Fibroblast of skin of scalp (primary cell): ENCODE measurements at places on chromosomes 7 and 10.

DNA sequence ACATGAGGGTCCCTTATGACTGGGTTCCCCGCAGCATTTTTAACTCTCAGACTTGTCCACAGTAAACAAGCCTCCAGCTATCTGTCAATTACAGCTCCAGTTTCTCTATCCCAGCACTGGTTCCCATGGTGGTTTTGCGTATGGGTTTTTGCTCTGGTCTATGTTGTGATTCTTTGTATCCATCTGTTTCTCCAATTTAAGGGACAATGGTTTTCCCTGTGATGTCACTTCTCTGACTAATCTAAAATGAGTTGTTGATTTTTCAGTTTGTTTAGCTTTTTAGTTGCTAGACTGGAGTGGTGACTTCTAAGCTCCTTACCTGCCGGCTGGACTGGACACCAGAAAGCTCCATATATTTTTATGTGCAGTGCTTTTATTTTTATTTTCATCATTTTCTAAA lies 303.7 kb downstream of the INHBA start:
- DNase-seq, result no peak

DNA sequence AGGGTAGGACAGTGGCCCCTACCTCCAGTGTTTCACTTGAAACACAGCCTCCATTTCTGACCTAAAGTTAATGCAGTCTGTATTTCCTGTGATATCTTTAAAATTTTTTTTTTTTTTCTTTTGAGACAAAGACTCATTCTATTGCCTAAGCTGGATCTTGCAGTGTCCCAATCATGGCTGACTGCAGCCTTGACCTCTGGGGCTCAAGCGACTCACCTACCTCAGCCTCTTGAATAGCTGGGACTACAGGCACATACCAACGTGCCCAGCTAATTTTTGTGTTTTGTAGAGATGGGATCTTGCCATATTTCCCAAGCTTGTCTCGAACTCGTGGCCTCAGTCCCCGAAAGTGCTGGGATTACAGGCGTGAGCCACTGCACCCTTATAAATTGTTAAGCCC lies 16.7 kb upstream of the MGAM2 start:
- DNase-seq, result no peak

DNA sequence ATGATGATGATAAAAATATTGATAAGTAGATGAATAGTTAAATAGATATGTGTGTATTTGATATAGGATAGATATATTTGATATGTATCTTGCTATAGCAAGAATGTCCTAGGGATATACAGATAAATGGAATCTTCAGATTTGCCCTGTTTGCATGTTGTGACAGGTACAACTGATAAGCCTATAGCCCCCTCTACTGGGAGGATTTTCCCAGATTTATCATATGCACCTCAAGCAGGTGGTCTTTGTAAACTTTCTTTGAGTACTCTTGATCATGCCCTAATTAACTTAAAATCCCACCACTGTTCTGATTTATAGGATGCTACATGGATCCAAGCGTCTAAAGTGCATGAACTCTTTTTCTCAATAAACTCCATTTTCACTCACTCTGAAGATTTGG lies 1050.7 kb downstream of the SORCS3 start:
- no peak for DNase-seq

DNA sequence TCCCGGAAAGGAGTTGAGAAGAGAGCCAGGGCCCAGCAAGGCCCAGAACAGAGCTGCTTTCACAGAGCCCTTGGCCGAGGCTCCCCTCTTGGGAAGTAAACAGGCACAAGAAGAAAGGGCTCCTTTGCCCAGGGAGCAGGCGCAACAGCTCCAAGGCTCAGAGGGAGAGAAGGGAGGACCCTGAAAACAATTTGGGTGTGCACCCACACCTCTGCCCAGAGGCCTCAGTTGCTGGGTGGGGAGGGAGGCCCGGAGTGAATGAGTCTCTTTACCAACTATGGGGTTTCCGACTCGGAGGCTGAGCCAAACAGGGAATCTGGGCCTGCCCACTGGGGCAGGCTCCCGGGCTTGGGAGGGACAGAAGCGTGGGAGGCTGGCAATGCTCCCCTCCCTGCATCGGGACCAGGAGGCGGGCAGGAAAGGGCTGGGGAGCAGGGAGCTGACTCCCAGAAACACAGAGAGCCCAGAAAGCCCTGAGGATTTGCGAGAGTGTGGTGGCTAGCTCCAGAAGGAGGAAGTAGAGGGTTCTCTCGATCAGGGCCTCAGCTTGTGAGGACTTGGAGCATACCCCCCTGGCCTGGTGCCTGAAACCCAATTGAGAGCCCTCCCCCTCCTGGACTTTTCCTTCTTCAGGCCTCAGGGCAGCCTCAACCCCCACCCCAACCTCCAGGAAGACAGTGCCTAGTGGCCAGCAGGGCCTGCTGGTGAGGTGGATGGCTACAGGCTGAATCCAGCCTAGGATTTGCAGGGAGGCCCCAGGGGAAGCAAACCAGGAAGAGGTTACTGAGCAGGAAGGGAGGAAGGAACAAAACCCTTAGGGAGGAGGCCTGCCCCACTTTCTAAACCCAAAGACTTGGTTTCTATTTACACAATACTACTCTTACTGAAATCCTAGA lies 6.2 kb downstream of the C10orf105 start:
- DNase-seq, result peak; percentile 78

GRCh38 chr10:88392222-88392621 lies 190.9 kb downstream of the RNLS start:
- DNase-seq, result no peak

GRCh38 chr7:90818341-90818740 lies 222.2 kb downstream of the CDK14 start:
- DNase-seq, result no peak

- DNase-seq, result no peak
Observed at GRCh38 chr7:99623091-99623693, 6.4 kb downstream of the ZSCAN25 start.

DNA sequence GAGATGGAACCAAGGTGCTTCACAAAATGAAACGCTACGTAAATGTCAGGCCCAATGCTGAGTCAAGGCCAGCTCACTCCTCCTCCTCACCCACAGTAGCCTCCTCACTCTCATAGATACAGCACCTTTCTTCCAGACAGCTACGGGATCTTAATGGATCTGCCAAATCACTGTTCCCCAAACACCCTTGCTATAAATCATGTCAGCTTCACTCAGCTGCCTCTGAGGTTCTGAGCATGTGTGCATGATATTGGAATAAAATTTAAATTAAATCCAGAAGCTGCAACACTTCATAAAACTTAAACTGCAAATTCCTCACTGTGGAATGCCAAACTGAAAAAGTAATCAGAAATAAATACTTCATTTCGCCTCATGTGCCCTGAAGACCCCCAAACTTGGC lies 14.7 kb upstream of the CPXM2 start:
- no peak for DNase-seq

DNA sequence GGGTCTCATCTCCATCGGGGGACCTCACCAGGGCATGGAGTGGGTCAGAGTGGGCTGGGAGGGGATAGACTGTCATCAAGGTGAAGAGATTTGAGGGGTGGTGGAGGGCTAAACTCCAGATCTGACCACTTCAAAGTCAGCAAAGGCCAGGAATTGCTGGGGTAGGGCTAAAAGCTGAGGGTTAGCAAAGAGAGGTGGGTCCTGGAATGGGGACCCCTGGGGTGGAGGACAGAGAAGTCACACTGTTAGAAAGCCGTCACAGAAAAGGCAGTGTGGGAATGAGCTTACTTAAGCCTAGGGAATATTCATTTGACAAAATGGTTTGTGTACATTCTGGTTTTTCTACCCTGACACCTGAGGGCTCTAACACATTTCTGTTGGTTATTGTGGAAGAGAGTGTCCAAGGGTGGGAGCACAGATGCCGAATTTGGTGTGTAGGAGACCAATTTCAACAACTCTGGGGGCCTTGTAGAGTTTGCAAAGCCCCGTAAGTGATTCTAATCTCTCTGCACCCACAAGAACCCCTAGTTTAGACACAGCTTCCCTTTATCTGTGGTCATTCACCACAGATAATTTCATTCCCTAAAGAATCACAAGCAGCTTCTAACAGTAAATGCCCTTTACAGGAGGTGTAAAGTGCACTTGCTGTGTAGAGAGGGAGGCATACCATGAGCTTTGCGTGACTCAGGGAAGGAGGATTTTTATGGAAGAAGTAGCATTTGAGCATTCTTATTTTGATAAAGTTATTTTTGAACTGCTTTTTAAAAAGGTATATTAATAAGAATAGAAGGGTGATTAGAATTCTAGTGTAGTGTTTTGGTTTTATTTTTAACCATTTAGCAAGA lies 6.4 kb downstream of the FBH1 start:
- DNase-seq, result no peak

GRCh38 chr10:132061465-132061864 lies 4.3 kb upstream of the JAKMIP3 start:
- DNase-seq, result no peak

GRCh38 chr10:81219758-81220157 lies 655.2 kb upstream of the NRG3 start:
- no peak for DNase-seq

- no peak for DNase-seq
Observed at GRCh38 chr7:129222064-129222463, 2.8 kb upstream of the AHCYL2 start.

GRCh38 chr7:120949998-120950538 lies 509 bp upstream of the ING3 start:
- DNase-seq, result no peak

DNA sequence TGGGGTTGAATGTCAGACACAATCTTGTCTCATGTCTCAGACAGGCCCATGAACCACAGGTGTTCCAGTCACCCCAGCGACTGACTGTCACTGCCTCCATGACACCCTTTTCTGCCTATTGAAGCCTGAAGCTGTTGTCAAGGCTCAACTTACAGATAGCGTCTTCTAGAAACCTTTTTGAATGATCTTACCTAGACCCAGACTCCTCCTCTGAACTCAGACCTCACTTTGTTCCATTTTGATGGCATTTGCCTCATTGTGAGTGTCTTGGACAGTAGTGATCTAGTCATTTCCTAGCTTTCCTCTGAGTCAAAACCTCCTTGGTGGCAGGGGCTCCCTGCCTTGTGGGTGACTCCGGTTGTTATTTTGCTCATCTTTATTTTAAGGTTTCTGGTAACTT lies 98.3 kb upstream of the AGK start:
- no peak for DNase-seq

- DNase-seq, result peak; percentile 19
Observed at GRCh38 chr10:80530251-80530650, 7.5 kb upstream of the SH2D4B start.

GRCh38 chr7:18177815-18178660 lies 150.4 kb upstream of the PRPS1L1 start:
- DNase-seq, result peak; percentile 40

GRCh38 chr10:125165584-125166573 lies 5.5 kb upstream of the CTBP2 start:
- no peak for DNase-seq

GRCh38 chr10:71314028-71314693 lies 4.9 kb upstream of the SLC29A3 start:
- peak; percentile 61 for DNase-seq

GRCh38 chr10:79932841-79933379 lies 16.0 kb downstream of the SFTPD start:
- DNase-seq, result no peak

GRCh38 chr7:44045226-44046014 lies 918 bp downstream of the DBNL start:
- no peak for DNase-seq

- peak; percentile 40 for DNase-seq
Observed at GRCh38 chr7:113015034-113015645, 71.5 kb downstream of the GPR85 start.

- DNase-seq, result peak; percentile 13
Observed at GRCh38 chr10:49679480-49679893, at the start of gene C10orf53. TSS of gene C10orf53 (plus strand) at chr10:49679651. CDS start at chr10:49679698, 47 bp downstream.

DNA sequence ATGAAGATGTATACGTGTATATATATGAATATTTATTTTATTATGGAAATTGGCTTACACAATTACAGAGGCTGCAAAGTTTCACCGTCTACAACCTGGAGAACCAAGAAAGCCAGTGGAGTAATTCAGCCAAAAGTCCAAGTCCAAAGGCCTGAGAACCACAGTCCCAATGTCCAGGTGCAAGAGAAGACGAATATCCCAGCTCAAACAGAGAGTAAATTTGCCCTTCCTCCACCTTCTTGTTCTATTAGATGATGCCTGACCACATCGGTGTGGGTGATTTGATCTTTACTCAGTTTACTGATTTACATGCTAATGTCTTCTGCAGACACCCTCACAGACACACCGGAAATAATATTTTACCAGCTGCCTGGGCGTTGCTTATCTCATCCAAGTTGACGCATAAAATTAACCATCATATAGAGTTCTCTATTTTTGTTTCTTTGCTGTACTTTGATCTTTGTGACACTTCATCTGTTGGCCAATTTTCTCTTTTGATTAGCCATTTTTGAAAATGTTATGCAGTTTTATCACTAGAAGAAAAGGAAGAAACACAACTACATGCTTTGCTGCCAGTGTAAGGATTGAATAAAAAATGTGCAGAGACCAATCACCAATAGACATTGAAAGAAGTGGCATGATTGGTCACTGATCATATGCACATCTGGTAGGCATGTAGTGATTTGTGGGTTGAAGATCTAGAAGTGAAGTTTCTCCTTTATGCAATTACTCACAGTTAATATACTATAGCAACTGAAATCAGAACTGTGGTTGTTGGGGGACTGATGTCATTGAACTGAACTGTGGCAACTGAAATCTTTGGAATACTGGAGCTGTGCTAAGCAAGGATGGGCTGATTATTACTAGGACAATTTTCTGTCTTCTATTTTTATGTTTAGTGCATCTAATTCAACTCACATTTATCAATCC lies 68.5 kb downstream of the EPDR1 start:
- DNase-seq, result no peak

- DNase-seq, result peak; percentile 69
Observed at GRCh38 chr10:28367929-28368484, 65.1 kb upstream of the MPP7 start.

- DNase-seq, result peak; percentile 21
Observed at GRCh38 chr7:43480581-43480980, 102.3 kb upstream of the STK17A start.

DNA sequence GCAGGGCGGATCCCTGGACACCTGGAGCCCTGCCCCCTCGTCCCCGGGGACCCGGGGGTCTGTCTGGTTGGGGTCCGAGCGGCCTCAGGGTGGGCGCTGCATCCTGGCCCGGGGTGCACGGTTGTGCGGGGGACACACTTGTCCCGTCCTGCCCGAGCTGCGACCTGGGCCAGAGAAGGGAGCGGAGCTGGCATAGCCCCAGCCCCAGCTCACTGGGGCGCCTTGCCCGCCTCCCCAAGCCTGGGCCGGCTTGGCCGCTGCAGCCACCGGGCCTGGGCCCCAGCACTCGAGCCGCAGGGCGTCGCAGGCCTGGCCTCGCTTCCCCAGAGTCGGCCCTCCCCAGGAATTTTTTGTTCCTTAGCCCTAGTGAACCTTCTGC lies 54.5 kb downstream of the GLRX3 start:
- DNase-seq, result no peak
